ENCODE measurements at places on chromosomes 4 and X.

DNA sequence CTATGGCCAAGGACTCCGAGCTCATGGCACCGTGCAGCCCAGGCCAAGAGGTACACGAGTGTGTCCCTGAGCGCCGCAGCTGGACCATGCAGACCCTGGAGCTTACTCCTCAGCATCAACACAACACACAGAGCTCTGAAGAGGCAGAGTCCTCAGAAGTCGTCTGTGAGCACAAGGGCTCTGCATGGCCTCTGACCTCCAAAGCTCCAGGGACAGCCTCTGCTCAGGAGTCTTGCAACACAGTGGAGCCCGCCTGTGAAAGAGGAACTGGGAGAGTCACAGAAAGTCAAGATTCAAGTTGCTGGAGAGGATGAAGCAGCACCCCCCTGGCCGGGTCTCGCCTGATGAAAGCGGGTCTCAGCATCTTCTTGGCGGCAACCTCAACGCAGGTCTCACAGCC, 2.9 kb downstream of the LRPAP1 start:
- DNase-seq: peak; percentile 52

DNA sequence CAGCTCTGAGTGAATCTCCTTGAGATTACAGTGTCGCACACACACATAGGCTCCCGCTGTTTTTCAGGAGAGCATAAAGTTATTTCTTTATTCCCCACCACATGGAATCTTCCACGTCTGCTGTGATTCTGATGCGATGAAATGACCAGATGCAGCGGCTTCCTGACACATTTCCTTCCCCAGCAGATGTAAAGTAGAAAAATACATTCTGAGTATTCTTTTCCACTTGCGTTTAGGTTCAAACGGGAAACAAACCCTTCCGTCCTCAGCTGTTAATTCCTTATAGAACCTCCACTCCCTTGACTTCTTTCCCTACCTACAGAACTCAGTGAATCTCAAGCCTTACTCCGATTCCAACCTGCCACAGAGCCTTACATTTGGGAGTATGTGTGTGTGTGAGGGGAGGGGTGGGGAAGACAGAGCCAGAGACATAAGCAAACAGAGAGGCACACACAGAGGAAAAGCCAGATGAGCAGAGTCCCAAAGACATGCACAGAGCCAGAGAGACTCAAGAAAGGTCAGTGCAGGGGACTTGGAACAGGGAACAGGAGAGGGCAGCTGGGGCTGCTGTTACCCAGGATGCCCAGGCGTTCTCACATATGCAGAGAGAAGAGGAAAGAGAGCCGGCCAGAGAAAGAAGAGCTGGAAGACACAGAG, 47.3 kb downstream of the SETD7 start:
- DNase-seq: no peak

DNA sequence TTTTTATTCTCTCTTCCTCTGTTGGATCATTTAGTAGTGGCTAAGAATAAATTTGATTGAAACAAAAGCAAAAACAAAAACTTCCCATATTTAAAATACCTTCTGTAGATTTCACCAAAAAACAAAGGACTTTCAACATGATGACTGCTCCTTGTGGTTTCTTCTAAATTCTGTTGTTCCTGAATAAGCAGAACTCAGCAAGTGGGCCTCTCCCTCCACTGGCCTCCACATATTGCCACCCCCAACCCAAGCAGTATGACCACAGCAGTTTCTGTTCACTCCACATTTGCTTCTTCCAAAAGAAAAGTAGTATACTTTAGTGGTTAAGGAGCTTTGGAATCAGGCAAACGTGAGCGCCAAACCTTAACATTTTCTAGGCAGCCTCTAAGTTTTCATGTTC, 114.7 kb downstream of the COX18 start:
- DNase-seq: no peak

DNA sequence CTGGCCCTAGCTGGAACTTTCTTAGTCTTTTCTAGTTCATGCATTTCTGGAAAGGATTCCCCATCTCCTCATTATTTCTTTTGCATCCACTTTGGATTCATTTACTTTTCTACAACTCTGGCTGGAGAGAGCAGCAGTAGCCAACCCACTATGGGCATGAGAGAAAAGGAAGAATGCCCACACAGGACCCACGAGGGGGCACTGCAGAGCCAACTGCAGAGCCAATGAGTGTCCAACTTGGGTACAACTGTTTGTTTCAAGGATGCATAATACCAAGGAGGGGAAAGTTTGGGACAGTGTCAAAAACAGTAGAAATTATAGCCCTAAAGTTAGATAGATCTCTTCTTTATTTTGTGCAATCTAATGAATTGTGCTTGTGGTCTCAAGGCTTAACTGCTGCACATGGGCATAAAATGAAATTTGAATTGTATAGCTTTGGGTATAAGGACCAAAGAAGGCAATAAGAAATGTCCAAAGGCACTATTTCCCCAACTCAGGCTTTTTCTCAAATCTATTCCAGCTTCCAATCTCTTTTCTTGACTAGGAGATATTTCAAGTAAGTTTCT, 230.6 kb downstream of the NSUN7 start:
- DNase-seq: no peak

GRCh38 chr4:113407409-113407808, 354.1 kb downstream of the CAMK2D start:
- DNase-seq: no peak

All from natural killer cell treated with Interleukin-12 subunit alpha and Interleukin-12 subunit beta and Interleukin-15 and Interleukin-18, amount 100 ng/mL, for 72 hours (primary cell).